ENCODE measurements at places on chromosomes 4 and X.

GRCh38 chr4:55386840-55387239 lies 8.9 kb upstream of the TMEM165 start:
- no peak for DNase-seq

DNA sequence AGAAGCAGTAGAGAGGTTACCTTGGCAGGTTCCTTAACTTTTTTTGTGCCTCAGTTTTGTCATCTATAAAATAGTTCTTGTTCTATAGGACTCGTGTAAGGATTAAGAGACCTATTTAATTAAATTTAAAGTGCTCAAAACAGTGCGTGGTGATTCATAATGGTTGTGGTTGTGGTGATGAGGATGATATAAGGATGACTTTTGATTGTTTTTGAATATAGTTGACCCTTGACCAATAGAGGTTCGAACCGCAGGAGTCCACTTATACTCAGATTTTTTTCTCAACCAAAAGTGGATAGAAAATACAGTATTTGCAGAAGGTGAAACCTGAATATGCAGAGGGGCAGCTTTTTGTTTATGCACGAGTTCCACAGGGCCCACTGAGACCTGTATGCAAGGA lies 14.6 kb downstream of the SMAD1 start:
- DNase-seq, result no peak

- DNase-seq, result no peak
These were observed 81.4 kb downstream of the SPANXN3 start for GRCh38 chrX:143435916-143436315.

- DNase-seq, result no peak
These were observed 106.1 kb downstream of the RASL11B start for GRCh38 chr4:52968241-52968640.

DNA sequence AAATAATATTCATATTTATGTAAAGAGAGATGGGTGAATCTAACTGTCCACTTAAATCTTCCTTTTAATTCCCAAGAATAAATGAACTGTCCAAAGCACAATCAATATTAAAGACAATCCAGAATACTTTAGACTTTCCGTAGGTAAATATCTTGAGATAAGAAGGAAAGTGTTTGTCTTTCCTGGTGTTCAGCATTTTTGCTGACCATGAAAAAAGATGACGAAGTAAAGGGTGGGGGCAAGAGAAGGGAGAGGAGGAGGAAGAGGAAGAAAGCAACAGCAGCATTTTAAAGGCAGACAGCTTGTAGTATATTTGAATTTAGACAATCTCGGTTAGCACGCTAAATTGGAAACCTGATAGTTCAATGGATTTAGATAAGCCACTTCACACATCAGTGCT lies 498.2 kb downstream of the KCNIP4 start:
- DNase-seq, result no peak

- no peak for DNase-seq
These were observed 65.4 kb downstream of the ANKRD17 start for GRCh38 chr4:73193155-73193554.

DNA sequence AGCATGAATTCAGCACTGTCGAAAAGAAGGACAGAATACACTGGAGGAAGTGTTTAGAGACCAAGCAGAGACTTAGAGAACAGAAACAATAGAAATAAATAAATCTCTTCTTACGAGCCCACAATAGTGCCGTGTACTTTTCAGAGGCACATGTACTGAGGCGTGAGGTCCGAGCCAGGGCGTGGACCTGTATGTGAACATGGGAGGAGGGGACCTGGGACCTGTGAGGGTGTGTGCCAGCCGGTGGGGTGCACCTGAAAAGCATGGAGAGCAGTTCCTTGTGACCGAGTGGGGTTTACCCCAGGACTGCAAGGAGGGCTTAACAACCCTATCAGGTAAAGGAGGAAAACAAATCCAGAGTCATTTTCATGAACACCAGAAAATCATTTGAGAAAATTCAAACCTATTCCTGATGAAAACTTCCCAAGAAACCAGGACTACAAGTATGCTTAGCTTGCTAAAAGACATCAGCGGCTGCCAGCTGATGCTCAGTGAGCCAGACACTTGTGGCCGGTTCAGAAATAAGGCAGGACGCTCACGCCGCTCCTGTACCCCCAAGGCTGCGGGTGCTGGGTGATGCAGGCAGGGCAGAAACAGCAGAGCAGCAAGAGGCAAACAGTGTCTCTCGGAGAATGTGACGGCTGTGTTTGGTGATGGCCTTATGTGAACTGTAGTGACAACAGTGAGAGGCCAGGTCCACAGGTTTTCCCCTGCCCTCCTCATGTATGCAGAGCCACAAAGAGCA lies 37.1 kb downstream of the NELFA start:
- no peak for DNase-seq

GRCh38 chr4:74638001-74638400 lies 156.3 kb downstream of the BTC start:
- no peak for DNase-seq

GRCh38 chrX:99798936-99799335 lies 611.1 kb downstream of the PCDH19 start:
- DNase-seq, result no peak

DNA sequence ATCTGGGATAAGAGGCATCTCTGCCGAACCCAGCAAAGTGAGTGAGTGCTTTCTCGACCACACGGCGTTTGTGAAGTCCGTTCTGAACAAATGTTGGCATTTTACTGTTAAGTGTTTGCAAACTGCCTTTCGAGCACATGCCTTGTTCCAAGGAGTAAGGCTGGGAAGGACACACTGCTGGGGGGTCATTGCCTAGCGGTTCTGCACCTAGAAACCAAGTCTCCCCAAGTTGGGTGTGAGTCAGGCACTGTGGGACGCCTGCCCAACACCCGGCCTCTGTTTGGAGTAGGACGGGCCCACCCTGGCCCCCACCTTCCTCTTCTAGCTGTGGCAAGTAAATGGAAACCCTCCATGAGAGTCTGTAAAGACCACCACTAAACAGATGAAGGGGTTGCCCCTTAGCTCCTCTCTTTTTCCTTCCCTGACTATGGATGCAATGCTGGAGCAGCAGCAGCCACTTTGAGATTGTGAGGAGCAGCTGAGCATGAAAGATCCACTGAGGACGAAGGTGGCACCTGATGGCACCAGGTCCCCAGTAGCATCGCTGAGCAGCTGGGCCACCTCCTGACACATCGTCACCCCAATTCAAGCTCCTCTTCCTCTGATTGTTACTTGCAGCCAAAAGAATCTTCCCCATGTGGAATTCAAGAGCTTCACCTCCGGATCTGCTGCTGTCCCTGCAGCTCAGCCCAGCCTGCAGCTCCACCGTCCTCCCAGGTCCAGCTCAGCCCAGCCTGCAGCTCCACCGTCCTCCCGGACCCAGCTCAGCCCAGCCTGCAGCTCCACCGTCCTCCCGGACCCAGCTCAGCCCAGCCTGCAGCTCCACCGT lies 6.3 kb downstream of the CPLX1 start:
- DNase-seq, result no peak

DNA sequence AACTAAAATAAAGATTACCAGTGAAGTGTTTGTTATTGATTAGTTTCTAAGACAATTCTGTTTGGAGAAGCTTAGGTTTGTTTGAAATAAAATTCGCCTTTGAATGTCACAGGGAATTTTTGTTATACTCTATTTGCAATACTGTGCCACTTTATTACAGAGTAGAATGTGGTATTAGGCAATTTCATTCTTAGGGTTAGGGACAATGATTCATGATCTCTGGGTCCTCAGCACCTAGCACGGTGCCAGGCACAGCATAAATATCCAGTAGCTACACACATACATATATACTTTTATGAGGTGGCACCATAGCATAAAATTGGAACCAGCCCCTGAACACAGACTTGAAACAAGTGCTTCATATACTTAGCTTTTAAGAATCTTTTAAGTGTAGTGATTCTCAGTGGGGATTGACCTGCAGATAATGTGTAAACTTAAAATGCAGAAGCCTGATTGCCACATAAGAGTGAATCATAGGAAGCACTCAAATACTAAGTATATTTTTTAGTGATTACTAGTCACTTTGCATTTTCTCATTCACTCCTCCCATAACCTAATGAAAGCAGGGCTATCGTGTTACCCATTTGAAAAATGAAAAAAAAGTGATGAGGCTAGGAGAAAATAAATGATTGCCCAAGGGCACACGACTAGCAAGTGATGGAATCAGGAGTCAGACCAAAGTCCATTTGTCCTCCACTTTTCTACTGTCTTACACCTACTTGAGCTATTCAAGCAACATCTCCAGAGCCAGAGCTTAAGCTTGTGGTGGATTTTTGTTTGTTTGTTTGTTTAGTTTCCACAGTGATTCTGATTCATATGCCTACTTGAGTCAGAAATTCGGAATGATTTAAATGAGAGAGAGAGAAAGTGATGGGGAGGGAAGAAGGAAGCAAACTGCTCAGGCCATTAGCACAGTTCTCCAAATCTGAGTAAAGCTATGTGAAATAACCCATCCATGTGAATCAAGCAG lies 366.0 kb upstream of the FGF13 start:
- no peak for DNase-seq

- DNase-seq, result no peak
These were observed 245.5 kb downstream of the EVC2 start for GRCh38 chr4:5462896-5463295.

- DNase-seq, result no peak
These were observed 6.7 kb downstream of the ELF4 start for GRCh38 chrX:130103605-130104004.

GRCh38 chr4:122784261-122784660 lies 42.4 kb upstream of the FGF2 start:
- DNase-seq, result no peak

- DNase-seq, result no peak
These were observed 37.7 kb upstream of the C4orf17 start for GRCh38 chr4:99473131-99473530.

DNA sequence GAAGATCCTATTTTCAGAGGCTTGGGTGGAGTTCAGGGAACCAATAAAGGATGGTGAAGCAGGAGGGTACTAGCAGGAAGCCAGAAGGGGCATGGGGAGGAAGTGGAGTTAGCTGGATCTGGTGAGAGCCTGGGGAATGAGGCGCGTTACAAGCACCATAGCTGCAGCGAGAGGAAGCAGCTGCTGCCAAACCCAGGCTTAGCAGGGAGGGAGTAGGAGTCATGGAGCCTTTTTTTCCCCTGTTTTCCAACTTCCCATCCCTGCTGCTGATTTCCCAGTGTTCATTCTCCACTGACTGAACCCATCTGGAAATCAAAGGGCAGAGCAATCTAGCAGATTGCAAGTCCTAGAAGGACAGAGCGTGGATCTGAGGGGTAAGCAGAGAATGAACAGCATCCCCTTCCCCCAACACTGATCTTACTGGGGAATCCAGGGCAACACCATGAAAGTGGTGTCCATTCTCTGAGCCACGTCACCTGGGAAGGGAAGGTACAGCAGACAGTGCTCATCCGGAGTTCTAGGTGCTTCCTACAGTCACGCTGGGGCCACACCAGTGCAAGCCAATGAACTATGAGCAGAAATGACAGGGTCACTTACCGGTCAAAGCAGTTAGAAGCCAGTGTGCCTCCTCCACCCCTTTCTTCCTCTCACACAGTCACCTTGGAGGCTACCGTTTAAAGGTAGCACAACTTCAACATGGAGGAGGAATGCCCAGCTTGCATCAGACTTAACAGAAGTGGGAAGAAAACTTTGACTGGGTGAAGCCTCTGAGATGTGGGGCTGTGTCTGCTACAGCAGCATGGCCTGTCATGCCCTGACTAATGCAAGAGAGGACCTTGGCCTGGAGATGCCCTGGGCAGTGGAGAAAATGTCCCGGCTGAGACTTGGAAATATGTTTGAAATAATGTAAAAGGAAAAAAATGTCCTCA lies 36.7 kb downstream of the SMIM20 start:
- peak; percentile 85 for DNase-seq

DNA sequence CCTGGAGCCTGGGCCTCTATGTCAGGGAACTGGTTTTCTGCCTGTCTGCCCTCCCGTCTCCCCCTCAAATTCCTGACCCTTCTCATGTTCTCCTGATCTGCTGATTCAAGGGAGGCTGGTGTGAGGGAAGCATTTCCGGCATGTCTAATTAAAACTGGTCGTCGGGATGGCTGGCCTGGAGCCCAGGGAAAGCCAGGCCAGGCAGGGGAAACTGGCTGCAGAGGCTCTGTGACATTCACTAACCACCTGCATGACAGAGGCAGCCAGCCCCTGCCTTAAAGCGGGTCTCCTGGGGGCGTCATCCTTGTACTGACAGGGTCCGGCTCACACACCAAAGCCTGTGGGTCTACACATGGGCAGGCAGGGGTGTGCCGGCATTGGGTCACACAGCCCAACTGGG lies 35.2 kb downstream of the ABLIM2 start:
- no peak for DNase-seq

GRCh38 chr4:106717091-106717490 lies 319.0 kb downstream of the DKK2 start:
- DNase-seq, result no peak

- DNase-seq, result peak; percentile 58
These were observed 96.3 kb upstream of the MSX1 start for GRCh38 chr4:4762909-4763821.

GRCh38 chr4:22551550-22551949 lies 35.7 kb upstream of the ADGRA3 start:
- no peak for DNase-seq

DNA sequence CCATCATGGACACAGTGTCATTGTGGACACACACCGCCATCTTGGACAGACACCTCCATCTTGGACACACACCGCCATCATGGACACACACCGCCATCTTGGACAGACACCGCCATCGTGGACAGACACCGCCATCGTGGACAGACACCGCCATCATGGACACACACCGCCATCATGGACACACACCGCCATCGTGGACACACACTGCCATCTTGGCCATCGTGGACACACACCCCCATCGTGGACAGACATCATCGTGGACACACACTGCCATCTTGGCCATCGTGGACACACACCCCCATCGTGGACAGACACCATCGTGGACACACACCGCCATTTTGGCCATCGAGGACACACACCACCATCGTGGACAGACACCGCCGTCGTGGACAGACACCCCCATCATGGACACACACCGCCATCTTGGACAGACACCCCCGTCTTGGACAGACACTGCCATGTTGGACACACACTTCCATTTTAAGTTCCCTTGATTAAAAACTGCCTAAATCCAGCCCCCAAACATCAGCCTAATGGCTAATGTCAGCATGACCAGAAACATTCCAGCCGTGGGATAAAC lies 9.1 kb downstream of the ASMTL start:
- peak; percentile 25 for DNase-seq

- DNase-seq, result peak; percentile 75
These were observed 35.3 kb upstream of the WAS start for GRCh38 chrX:48648336-48648751.

GRCh38 chr4:185740471-185740873 lies 71.5 kb downstream of the SORBS2 start:
- DNase-seq, result no peak

DNA sequence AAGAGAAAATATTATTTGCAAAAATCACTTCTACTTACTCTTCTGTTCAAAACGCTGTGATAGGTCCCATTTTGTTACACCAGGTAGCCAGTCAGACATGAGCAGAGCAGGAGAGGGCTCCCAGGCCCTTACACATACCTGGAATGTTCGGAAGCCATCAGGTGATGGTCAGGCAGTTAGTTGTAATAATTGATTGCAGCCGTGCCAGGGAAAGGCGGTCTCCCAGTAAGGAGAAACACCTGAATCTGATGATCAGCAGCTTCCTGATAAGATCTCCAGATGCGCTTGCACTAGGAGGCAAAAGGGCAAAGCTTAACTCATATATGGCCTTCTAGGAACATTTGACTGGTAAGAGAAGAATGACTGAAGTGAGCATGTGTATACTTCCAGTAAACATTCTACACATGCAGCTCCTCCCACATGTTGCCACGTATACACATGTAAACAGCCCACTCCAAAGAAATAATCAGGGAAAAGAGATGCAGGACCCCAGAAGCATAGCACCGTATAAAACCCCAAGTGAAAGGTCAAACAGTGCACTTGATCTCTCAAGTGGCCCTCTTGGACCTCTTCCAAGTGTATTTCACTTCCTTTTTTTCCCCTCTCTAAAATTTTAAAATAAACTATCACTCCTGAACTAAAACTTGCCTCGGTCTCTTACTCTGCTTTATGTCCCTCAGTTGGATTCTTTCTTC lies 1338.0 kb downstream of the FSTL5 start:
- DNase-seq, result no peak
